ENCODE measurements at places on chromosomes 1 and 21. TPM values are rescaled to one million over a fixed set of nuclear protein-coding genes. Genes with fewer than 3 reads are reported as not detected.

OSCP1 gene
- 0.58 TPM for total RNA-seq

GRCh38 chr21:38807986-38808385, 2.3 kb downstream of the ETS2 start:
- no peak overlapping the region for H3K27ac ChIP-seq
- H3K36me3 ChIP-seq = peaks cover 12% of the 10 kb centered on the region
- H3K4me1 ChIP-seq = peaks cover 60% of the 10 kb centered on the region
- peak overlapping the region; percentile 80 for H3K4me3 ChIP-seq
- DNase-seq = no peak

GRCh38 chr21:43892984-43893535, 28.0 kb downstream of the AGPAT3 start:
- no peak for DNase-seq
- H3K4me1 ChIP-seq = peaks cover 7% of the 10 kb centered on the region
- no peak overlapping the region for H3K27ac ChIP-seq

- DNase-seq = no peak
- no peaks in the 10 kb centered on the region for H3K27me3 ChIP-seq
- no peak overlapping the region for H3K27ac ChIP-seq
- H3K36me3 ChIP-seq = no peaks in the 10 kb centered on the region
- H3K4me1 ChIP-seq = peaks cover 20% of the 10 kb centered on the region
These were observed 8.7 kb downstream of the OR2W3 start for GRCh38 chr1:247904122-247904521.

DNA sequence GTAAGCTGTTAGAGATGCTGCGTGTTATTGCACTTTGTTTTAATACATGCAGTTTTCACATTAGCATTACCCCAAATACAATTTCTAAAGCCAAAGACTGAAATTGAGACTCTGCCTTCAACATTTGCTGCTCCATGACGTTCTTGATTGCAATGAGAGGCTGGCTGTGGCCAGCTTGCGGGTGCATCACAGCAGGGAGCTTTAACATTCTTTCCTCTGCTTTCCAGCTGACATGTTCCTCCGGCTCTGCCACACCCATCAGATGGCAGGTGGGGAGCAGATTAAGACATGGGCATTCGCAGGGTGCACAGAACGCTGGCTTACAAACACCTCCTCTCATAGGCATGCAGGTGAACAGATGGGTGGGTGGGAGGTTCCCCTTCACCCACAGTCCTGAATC, 314.1 kb downstream of the DISC1 start:
- H3K27me3 ChIP-seq = no peaks in the 10 kb centered on the region
- H3K27ac ChIP-seq = no peak overlapping the region
- H3K4me1 ChIP-seq = no peaks in the 10 kb centered on the region
- no peak overlapping the region for H3K4me3 ChIP-seq
- H3K36me3 ChIP-seq = no peaks in the 10 kb centered on the region

GRCh38 chr1:26053718-26054560, 8.0 kb upstream of the SLC30A2 start:
- no peaks in the 10 kb centered on the region for H3K4me1 ChIP-seq
- H3K4me3 ChIP-seq = no peak overlapping the region
- H3K27me3 ChIP-seq = peaks cover 19% of the 10 kb centered on the region
- peak; percentile 32 for DNase-seq

GBP1 gene
- total RNA-seq = not detected

- H3K36me3 ChIP-seq = no peaks in the 10 kb centered on the region
- no peak overlapping the region for H3K4me3 ChIP-seq
- peaks cover 20% of the 10 kb centered on the region for H3K4me1 ChIP-seq
- no peaks in the 10 kb centered on the region for H3K27me3 ChIP-seq
- no peak for DNase-seq
- H3K27ac ChIP-seq = no peak overlapping the region
These were observed 3.7 kb upstream of the AUNIP start for GRCh38 chr1:25862785-25863485.

ZNF669 gene
- 25.4 TPM for total RNA-seq

GRCh38 chr1:202687798-202688197, 22.5 kb downstream of the SYT2 start:
- H3K4me3 ChIP-seq = no peak overlapping the region
- peaks cover 3% of the 10 kb centered on the region for H3K4me1 ChIP-seq
- no peaks in the 10 kb centered on the region for H3K36me3 ChIP-seq
- H3K27me3 ChIP-seq = no peaks in the 10 kb centered on the region
- no peak overlapping the region for H3K27ac ChIP-seq

DNA sequence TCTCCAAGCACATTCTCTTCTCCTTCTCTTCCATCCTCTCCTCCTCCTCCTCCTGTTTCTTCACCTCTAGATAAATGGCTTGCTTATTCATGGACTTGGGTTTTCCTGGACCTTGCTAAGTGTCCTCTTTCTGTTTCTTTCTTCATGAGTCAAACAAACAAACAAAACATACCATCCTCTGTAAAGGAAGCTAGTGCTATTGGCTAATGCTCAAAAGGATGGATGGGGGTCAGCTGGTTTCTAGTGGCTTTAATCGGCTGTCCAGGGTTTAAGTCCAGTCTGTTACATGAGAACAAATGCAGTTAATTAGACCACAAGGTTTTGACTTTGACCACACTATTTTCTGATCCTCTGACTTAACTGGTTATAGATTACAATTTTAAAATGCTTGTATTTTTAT, 83.8 kb upstream of the TSPAN2 start:
- H3K27ac ChIP-seq = no peak overlapping the region
- DNase-seq = no peak
- H3K4me1 ChIP-seq = no peaks in the 10 kb centered on the region
- H3K27me3 ChIP-seq = no peaks in the 10 kb centered on the region

DNA sequence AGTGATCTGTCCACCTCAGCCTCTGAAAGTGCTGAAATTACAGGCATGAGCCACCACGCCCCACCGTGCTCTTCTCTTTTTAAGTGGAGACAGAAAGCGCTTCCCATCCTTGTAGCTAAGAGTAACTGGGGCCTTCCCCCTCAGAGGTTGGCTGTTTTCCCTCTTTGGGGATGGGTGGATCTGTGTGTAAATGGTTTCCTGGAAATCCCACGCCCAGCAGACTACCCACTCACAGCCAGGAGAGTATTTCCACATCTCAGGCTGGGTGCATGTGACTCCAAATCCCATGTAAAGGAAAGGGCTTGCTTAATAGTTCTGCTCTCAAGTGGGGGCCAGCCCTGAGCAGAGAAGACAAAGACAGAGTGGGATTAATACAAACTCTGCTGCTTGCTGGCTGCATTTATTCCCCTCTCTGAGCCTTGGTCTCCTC, 19.6 kb upstream of the TCEA3 start:
- H3K27ac ChIP-seq = no peak overlapping the region
- H3K27me3 ChIP-seq = no peaks in the 10 kb centered on the region
- H3K4me3 ChIP-seq = no peak overlapping the region
- no peaks in the 10 kb centered on the region for H3K4me1 ChIP-seq
- no peaks in the 10 kb centered on the region for H3K36me3 ChIP-seq

- no peak for DNase-seq
- no peaks in the 10 kb centered on the region for H3K36me3 ChIP-seq
- H3K4me1 ChIP-seq = no peaks in the 10 kb centered on the region
- no peaks in the 10 kb centered on the region for H3K27me3 ChIP-seq
These were observed 26.2 kb upstream of the PLCH2 start for GRCh38 chr1:2449636-2450454.

GRCh38 chr1:33455539-33456501, 16.6 kb upstream of the ZSCAN20 start:
- peak; percentile 77 for DNase-seq
- no peaks in the 10 kb centered on the region for H3K27me3 ChIP-seq
- no peak overlapping the region for H3K4me3 ChIP-seq
- H3K27ac ChIP-seq = no peak overlapping the region

SERPINC1 gene
- not detected for total RNA-seq

HTR6 gene
- total RNA-seq = 0.66 TPM

GRCh38 chr1:3466366-3467075, 12.1 kb downstream of the ARHGEF16 start:
- H3K27me3 ChIP-seq = no peaks in the 10 kb centered on the region
- DNase-seq = no peak
- no peak overlapping the region for H3K4me3 ChIP-seq
- H3K4me1 ChIP-seq = peaks cover 5% of the 10 kb centered on the region
- no peaks in the 10 kb centered on the region for H3K36me3 ChIP-seq
- H3K27ac ChIP-seq = no peak overlapping the region

DNA sequence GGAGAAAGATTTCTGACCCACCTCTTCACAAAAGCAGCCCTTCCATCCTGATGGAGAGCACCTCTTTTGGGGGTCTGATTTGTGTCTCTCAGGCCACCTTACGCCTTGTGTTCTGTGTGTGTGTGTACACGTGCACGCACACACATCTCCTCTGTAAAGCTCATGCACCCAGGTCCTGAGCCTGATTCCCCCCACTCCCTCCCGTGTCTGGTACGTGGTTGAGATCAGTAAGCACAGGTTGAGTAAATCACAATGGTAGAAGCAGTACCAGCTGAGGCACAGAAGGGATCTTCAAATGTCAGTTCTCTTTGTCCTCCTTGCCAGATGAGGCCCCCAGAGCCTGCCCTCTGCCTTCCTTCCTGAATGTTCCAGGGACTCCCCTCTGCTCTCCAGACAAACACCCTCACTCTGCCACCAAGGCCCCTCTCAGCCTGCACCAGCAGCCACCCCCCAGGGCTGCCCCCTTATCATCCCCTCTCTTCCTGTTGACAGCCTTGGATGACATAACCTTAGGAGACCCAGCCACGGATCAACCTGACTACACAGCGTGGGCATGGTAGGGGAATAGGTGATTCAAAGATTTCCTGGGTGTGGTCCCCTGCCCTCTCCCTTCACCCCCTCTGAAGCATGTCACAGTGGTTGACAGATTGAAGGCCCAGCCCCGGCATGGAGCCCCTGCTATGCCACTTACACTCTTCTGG, 112.8 kb downstream of the HIVEP3 start:
- H3K27ac ChIP-seq = no peak overlapping the region
- H3K4me3 ChIP-seq = no peak overlapping the region
- DNase-seq = no peak
- H3K4me1 ChIP-seq = no peaks in the 10 kb centered on the region

CDC14A gene
- total RNA-seq = 20.8 TPM

GRCh38 chr1:245188403-245188802, 33.6 kb downstream of the KIF26B start:
- no peaks in the 10 kb centered on the region for H3K36me3 ChIP-seq
- DNase-seq = no peak
- no peaks in the 10 kb centered on the region for H3K27me3 ChIP-seq
- H3K27ac ChIP-seq = no peak overlapping the region
- no peaks in the 10 kb centered on the region for H3K4me1 ChIP-seq

GRCh38 chr1:201518071-201518470, 11.1 kb upstream of the CSRP1 start:
- DNase-seq = no peak
- no peaks in the 10 kb centered on the region for H3K27me3 ChIP-seq
- no peak overlapping the region for H3K4me3 ChIP-seq
- no peak overlapping the region for H3K27ac ChIP-seq
- H3K4me1 ChIP-seq = peaks cover 4% of the 10 kb centered on the region

NTNG1 gene
- total RNA-seq = 10.3 TPM

OSBPL9 gene
- 82.7 TPM for total RNA-seq

DNA sequence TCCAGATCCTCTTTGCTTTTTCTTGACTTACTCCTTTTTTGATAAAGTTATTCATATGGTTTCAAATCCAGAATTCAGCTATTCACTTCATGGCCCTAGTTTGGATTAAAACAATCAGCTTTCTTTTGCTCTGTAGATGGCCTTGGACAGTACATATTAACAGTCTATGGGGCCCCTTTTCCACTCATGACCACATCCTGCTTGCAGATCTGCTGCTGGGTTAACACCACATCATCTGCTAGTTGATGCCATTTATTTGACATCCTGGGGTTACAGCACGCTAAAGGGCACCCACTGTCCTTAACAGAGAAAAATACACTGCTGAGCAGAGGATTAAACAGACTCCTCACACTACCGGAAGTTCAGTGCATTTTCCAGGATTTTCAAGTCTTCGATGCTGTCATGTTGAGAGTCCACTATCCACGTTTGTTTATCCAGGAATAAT, 941 bp upstream of the IFI16 start:
- H3K4me1 ChIP-seq = peaks cover 25% of the 10 kb centered on the region
- no peak for DNase-seq
- no peaks in the 10 kb centered on the region for H3K36me3 ChIP-seq
- H3K27ac ChIP-seq = no peak overlapping the region
- no peak overlapping the region for H3K4me3 ChIP-seq
- H3K27me3 ChIP-seq = peaks cover 50% of the 10 kb centered on the region

CHI3L2 gene
- not detected for total RNA-seq

DNA sequence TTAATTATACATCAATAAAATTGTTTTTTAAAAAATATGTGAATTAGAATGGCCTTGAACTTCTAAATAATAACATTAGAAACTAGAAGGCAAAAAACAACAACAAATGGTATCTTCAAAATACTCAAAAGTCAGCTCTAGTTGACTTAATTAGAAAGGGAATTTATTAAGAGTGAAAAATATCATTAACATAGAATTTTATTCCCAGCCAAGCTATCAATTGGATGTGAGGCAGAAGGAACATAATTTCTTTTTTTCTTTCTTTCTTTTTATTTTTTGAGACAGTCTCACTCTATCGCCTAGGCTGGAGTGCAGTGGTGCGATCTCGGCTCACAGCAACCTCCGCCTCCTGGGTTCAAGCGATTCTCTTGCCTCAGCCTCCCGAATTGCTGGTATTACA, 51.2 kb upstream of the CAPZB start:
- no peak overlapping the region for H3K27ac ChIP-seq
- H3K4me3 ChIP-seq = no peak overlapping the region
- H3K4me1 ChIP-seq = no peaks in the 10 kb centered on the region
- H3K27me3 ChIP-seq = no peaks in the 10 kb centered on the region
- H3K36me3 ChIP-seq = no peaks in the 10 kb centered on the region
- no peak for DNase-seq

DNA sequence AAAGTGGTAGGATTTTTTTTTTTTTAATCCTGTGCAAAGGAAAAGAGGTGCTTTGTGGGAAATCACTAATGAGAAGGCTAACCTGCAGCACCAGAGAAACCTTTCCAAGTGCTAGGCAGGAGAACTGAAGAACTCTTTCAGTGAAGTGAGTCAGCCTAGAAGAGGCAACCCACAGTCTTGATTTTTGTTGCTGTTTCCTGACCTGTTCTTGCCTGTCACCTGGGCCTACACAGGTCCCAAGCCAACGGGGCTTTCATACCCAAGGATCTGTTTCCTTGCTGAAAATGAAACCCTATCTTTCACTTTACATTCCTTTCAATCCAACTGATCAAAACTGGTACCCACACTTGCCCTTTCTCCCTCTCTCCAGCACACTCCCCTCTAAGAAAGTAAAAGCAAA, 7.1 kb upstream of the IKBKE start:
- H3K4me1 ChIP-seq = peaks cover 3% of the 10 kb centered on the region
- no peaks in the 10 kb centered on the region for H3K27me3 ChIP-seq
- no peaks in the 10 kb centered on the region for H3K36me3 ChIP-seq
- H3K27ac ChIP-seq = no peak overlapping the region

Data from GM23338 (cell line).